ENCODE measurements at places on chromosomes 5 and 9.

- DNase-seq = no peak
Measured at GRCh38 chr5:13278148-13278547, 666.3 kb downstream of the DNAH5 start.

- no peak for DNase-seq
Measured at GRCh38 chr5:154166901-154167791, 23.4 kb upstream of the GALNT10 start.

DNA sequence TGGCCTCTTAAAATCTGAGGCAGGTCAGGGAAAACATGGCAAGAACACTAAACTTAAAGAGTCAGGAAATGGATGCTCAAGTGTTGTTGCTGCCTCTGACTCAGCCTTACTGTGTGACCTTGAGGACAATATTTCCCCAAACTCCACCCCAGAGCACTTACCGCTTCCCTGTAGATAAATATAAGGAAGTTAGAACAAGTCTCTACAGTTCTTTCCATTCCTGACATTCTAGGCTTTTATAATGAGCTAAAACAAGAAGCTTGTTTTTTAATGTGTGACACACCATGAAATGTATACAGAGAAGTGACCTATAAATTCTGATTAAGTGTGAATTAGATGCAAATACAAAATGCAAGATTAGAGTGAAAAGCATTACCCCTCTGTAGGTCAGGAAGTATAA, 129.3 kb downstream of the GRIA1 start:
- DNase-seq = peak; percentile 48

GRCh38 chr9:86494644-86495111, 140.5 kb upstream of the TUT7 start:
- DNase-seq = peak; percentile 95

GRCh38 chr9:128438343-128439109, 17.3 kb upstream of the ODF2 start:
- peak; percentile 75 for DNase-seq

GRCh38 chr5:56279291-56279690, 46.2 kb upstream of the ANKRD55 start:
- DNase-seq = peak; percentile 45

GRCh38 chr5:7075470-7075869, 320.5 kb upstream of the ADCY2 start:
- DNase-seq = no peak

GRCh38 chr5:68464424-68464823, 248.9 kb downstream of the PIK3R1 start:
- DNase-seq = no peak

- DNase-seq = no peak
Measured at GRCh38 chr9:14677396-14677795, 15.8 kb downstream of the ZDHHC21 start.

- DNase-seq = no peak
Measured at GRCh38 chr5:36384845-36385244, 83.1 kb upstream of the RANBP3L start.

DNA sequence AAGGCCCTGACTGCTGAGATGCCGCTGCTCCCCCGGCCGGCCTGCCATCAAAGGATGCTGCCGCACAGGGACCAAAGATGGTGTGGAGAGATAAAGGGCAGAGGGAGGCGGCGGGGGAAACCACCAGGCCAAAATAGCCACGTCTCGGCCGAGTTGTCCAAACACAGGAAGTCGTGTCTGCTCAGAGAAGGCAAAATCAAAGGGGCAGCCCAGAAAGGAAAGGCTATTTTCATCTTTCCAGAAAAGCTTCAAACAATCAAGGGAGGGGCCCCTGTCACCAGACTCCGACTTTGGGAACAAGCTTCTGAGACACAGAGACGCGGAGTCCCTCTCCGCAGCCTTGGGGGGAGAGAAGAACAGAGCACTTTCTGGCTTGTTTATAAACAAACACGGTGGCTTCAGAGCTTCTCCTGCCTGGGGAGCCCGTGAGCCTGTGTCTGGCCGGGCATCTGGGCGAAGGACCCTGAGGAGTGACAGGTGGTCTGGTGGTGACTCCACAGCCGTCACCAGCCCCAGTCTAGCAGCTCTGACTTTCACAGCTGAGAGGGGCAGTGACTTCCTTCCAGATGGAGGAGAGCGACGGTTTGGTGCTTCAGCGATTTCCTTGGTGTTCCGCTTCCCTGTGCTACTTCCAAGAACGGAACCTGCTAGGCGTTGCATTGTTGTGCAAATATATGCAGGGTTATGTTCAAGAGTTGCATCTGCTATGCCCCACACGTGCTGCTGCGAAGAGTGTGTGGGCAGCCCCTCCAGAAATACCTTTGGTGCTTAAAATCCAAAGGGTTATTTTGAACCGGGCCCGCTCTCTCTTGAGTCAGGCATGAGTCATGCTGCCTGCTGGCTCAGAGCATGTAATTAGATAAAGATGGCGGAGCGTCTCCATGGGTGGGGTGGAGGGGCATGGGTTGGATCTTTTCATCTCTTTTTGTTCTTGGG, 24.0 kb downstream of the ADAMTSL2 start:
- peak; percentile 90 for DNase-seq
